T-helper 2 cell treated with Interferon-gamma antibody and Interleukin-4, amounts not matched to agents 5 μg/mL and 100 μg/mL, for 36 hours (primary cell): ENCODE measurements at places on chromosomes 3 and 15.

GRCh38 chr15:50209809-50210208 lies 27.8 kb downstream of the SLC27A2 start:
- no peak overlapping the region for H3K4me3 ChIP-seq
- H3K27ac ChIP-seq: no peak overlapping the region

DNA sequence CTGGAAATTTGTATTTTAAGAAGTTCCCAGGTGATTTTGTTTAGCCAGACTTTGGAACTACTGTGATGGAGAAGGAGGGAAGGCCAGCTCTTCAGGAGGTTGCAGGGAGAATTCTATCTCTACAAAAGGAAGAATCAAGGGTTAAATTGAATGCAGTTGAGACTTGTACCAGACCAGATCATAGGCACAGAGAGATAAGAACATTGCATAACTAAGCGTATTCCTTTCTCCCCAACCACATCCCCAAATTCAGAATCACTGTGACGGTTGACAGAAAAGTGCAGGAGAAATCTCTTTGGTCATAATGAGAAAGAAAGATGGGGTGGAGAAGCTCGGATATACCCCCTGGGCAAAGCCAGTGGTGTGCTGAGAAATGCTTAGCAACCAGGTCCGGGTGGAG lies 7.2 kb downstream of the PLD1 start:
- H3K4me3 ChIP-seq: no peak overlapping the region
- H3K27me3 ChIP-seq: peaks cover 16% of the 10 kb centered on the region

- DNase-seq: peak; percentile 77
- peaks cover 6% of the 10 kb centered on the region for H3K4me1 ChIP-seq
- H3K27me3 ChIP-seq: peaks cover 27% of the 10 kb centered on the region
- no peak within 1 kb of the TSS for H3K27ac ChIP-seq
- H3K4me3 ChIP-seq: peak within 1 kb of the TSS; percentile 81
These were observed at the start of gene NMNAT3 for GRCh38 chr3:139677388-139678155. Gene NMNAT3 (minus strand): TSS chr3:139677972. CDS start chr3:139627724, 50,248 bp downstream.

DNA sequence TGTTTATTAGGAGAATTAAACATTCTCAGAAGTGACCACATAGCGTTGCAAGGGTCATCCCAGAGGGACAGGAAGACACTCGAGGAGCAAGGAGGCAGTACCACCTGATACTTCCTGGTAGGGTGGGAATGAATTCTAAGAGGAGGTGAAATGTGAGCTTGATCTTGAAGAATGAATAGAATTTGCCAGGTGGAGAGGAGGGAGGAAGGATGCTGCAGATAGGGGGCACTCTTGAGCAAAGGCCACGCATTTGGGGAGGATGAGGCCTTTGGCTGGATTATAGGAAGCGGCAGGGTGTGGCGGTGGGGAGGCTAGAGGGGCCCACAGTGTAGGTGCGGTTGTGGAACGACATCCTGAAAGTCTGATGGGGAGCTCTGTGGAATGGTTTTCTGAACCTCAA lies 33.5 kb downstream of the CHCHD6 start:
- no peak overlapping the region for H3K27ac ChIP-seq
- no peak for DNase-seq
- H3K27me3 ChIP-seq: no peaks in the 10 kb centered on the region
- no peaks in the 10 kb centered on the region for H3K4me1 ChIP-seq
- no peak overlapping the region for H3K4me3 ChIP-seq

DNA sequence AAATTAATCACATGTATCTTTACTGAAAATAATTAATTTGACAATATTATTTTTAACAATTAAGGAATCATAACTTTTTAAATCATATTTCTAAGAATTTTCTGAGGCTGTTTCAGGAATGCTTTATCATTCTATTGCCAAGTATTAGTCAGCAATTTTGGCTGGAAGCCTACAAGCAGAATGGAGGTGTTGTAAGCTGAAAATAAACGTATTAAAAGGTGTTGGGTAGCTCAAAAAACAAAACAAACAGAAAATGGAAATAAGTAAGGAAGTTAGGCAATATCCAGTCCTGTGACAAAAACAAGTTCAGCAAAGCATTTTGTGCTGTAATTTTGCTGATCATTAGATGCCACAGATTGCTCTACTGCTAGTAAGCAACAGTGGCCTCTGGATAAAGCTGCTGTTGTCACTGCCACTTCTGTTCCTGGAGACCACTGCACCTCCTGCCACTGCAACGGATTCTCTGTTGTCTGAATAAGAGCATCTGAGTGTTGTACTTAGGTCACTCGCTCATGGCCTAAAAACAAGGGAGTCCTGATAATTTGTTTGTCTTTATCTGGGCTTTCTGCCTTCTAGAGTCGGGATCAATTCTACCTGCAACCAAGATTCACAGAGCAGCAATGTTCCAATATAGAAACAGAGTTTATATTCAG lies 63.5 kb upstream of the SLITRK3 start:
- H3K27me3 ChIP-seq: no peaks in the 10 kb centered on the region
- no peaks in the 10 kb centered on the region for H3K36me3 ChIP-seq
- no peaks in the 10 kb centered on the region for H3K4me1 ChIP-seq
- DNase-seq: no peak

DNA sequence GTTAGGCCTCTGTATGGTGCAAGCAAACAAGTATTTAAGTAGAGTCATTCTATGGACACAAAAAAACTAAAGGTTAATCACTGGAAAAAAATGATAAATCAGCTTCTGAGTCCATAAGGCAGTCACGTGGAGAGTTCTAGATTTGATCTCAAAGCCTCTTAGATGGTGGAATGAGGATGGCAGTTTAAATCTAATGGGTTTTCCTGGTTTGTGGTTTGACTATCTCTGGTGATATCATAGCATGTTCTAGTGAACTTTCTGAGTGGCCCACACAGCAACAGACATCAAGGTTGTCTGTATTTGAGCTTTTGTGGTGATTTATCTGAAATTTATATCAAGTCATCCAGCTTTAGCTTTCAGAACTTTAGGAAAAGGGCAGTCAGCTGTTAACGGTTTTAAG lies 52.4 kb downstream of the ILDR1 start:
- H3K36me3 ChIP-seq: peaks cover 24% of the 10 kb centered on the region
- DNase-seq: peak; percentile 13
- H3K27ac ChIP-seq: no peak overlapping the region
- H3K4me1 ChIP-seq: peaks cover 16% of the 10 kb centered on the region

GRCh38 chr15:81924729-81925128 lies 121.1 kb downstream of the MEX3B start:
- H3K4me3 ChIP-seq: no peak overlapping the region
- H3K4me1 ChIP-seq: no peaks in the 10 kb centered on the region
- H3K27ac ChIP-seq: no peak overlapping the region
- no peaks in the 10 kb centered on the region for H3K36me3 ChIP-seq
- no peak for DNase-seq
- no peaks in the 10 kb centered on the region for H3K27me3 ChIP-seq

- peaks cover 7% of the 10 kb centered on the region for H3K27me3 ChIP-seq
- H3K36me3 ChIP-seq: no peaks in the 10 kb centered on the region
These were observed 72.7 kb upstream of the ABI3BP start for GRCh38 chr3:101065962-101066361.

DNA sequence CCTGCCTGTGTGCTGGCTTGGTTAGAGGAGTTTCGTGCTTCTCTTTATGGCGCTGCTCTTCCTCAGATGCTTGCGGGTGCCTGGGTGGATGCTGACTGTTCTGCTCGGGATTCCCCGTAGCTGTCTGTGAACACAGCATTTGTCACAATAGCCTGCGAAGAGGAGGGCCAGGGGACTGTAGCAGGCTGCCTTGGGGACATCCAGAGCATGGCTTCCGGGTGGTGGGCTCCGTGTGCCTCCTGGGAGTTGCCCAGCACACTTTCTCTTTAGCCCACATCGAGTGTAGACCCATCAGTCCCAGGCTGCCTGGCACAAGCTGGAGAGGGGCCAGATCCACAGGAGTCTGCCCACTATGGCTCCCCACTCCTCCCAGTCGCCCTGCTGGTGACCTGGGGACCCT lies 22.4 kb downstream of the LRRK1 start:
- H3K27me3 ChIP-seq: no peaks in the 10 kb centered on the region
- no peak overlapping the region for H3K27ac ChIP-seq
- no peaks in the 10 kb centered on the region for H3K4me1 ChIP-seq

DNA sequence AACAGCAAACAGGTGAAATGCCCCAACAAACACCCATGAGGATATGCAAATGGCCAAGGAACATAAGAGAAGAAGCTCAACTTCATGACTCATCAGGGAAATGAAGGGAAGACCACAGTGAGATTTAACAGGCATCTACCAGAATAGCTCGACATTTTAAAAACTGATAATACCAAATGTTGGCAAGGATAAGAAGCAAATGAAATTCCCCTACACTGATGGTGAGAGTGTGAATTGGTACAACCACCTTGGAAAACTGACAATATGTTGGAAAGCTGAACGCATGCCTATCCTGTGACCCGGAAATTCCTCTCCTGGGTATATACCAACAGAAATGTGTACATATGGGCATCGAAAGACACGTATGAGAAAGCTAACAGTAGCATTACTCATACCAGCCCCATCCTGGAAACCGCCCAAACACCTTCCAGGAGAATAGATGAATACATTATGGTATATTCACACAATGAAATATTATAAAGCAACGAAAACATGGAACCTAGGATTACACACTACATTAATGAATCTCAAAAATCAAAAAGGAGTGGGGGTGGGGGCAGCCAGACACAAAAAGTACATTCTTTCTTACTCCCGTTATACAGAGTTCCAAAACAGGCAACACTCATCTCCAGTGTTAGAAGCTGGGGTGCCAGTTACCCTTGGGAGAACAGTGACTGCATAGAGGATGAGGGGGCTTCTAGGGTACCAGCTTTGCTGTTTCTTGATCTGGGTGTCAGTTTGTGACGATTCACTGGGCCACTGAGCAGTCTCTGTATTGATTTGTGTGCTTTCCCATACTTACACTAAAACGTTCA lies 16.9 kb downstream of the RFTN1 start:
- peaks cover 41% of the 10 kb centered on the region for H3K36me3 ChIP-seq
- H3K4me3 ChIP-seq: no peak overlapping the region

GRCh38 chr15:86002444-86002843 lies 77.2 kb upstream of the AGBL1 start:
- no peaks in the 10 kb centered on the region for H3K4me1 ChIP-seq
- H3K27me3 ChIP-seq: peaks cover 2% of the 10 kb centered on the region

DNA sequence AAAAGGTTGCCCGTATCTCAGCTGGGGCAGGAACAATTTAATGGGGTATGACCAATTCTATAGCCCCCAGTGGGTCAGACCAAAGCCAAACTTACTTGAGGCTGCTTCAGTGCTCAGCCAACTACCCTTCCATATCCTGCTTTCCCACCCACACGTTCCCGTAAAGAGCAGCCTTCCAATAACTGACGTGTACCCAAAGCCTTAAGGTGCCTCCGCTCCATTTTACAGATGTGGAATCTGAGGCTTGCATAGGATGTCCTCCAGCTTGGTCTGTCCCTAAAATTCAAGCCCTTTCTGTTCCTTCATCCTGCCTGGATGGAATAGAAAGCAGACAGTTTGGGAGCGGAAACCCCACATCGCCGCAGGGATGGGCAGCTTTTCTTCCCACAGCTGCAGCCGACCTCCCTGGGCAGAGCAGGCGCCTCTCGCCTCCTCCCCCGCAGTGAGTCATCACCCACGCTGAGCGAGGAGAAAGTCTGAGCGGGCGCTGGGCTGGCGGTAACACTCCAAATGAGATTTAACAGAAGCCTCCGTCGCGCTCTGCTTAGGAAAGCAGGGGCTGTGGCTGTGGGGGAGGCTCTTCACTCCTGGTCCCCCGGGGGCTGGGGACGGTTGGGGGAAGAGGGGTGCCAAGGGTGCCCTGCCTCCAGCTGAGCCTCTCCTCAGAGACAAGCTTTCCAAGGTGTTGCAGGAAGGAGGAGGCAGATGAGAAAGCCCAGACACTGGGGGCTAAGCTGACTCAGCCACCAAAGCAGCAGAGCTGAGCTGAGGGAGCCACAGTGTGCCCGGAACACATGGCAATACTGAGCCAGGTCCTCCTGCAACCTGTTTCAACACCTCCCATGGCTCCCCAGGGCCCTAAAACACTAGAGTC lies 57.8 kb upstream of the HRH1 start:
- peaks cover 4% of the 10 kb centered on the region for H3K4me1 ChIP-seq
- no peaks in the 10 kb centered on the region for H3K36me3 ChIP-seq
- peak overlapping the region; percentile 29 for H3K4me3 ChIP-seq
- no peaks in the 10 kb centered on the region for H3K27me3 ChIP-seq
- no peak overlapping the region for H3K27ac ChIP-seq

DNA sequence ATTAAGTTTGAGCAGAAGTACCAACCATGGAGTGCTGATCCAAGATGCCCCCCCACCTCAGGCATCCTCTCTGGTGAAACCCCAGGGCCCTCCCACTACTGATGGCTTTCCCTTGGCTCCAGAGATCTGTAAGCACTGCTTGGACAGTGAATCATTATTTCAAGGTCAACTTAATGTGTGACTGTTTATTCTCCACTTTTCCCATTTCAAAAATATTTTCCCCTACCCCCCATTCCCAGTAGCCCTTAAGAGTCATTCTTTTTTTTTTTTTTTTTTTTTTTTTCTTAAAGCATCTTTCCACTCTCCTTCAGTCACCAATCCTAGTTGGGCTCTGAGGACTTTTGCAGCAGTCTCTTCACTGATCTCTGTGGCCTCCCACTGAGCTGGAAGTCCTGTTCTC lies 82.6 kb downstream of the PCCB start:
- no peak for DNase-seq
- H3K27me3 ChIP-seq: no peaks in the 10 kb centered on the region
- H3K4me3 ChIP-seq: no peak overlapping the region
- no peak overlapping the region for H3K27ac ChIP-seq
- H3K36me3 ChIP-seq: peaks cover 43% of the 10 kb centered on the region

- H3K27ac ChIP-seq: no peak overlapping the region
- no peaks in the 10 kb centered on the region for H3K36me3 ChIP-seq
These were observed 43.7 kb downstream of the SLC12A8 start for GRCh38 chr3:125168711-125169393.

DNA sequence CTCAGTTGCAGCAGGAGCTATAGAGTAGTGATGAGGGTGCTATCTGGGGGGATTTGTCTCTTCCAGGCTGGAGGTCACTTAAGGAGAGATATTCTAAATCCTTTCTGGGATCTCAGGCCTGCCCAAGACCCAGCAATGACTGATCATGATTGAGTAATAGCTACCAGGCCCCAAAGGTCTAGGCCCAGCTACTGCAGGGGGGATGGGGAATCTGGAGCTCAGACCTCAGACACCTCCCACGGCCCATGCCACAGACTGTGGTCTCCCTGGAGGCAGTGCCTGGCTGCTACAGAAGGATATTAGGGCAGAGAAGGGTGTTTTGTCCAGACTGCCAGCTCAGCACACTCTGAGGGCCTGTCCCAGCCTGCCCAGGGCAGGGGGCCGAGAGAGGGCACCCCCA lies 6.9 kb downstream of the SLC38A3 start:
- peak; percentile 36 for DNase-seq
- no peak overlapping the region for H3K4me3 ChIP-seq
- H3K4me1 ChIP-seq: no peaks in the 10 kb centered on the region
- H3K36me3 ChIP-seq: no peaks in the 10 kb centered on the region
- H3K27me3 ChIP-seq: peaks cover 16% of the 10 kb centered on the region

- H3K36me3 ChIP-seq: peaks cover 31% of the 10 kb centered on the region
- no peaks in the 10 kb centered on the region for H3K27me3 ChIP-seq
- no peaks in the 10 kb centered on the region for H3K4me1 ChIP-seq
- no peak for DNase-seq
- no peak overlapping the region for H3K4me3 ChIP-seq
These were observed 159.4 kb downstream of the ATP10A start for GRCh38 chr15:25703726-25704125.
